ENCODE measurements at places on chromosomes 7 and 10.

DNA sequence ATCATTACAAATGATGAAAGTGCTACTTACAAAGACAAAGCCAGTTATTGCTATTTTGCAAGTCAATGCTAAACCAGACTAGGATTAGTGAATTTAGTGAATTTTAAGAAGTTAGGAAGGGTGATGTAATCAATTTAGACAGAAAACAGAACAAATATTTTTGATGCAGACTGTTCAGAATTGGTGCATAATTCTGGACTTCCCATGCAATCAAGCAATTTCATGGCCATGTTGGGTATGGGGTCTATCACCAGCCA, 85.4 kb downstream of the CH25H start:
- DNase-seq = no peak

DNA sequence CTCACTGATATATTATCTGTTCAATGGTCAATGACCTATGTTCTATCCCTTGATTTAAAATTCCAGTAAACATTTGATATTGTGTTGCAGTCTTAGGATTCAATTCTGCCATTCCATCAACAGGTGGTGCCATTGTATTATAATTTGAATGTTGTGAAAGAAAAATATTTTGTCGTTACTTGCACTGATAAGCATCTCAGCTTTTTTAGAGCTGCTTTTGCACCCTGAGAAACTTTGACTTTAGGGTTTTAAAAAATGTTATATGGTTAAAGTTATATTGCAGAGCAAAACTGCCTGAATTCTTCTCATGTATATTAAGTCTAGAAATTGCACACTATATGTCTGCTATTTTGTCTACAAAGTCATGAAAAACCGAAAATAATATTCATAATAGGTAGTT, 18.8 kb upstream of the MINDY3 start:
- peak; percentile 24 for DNase-seq

DNA sequence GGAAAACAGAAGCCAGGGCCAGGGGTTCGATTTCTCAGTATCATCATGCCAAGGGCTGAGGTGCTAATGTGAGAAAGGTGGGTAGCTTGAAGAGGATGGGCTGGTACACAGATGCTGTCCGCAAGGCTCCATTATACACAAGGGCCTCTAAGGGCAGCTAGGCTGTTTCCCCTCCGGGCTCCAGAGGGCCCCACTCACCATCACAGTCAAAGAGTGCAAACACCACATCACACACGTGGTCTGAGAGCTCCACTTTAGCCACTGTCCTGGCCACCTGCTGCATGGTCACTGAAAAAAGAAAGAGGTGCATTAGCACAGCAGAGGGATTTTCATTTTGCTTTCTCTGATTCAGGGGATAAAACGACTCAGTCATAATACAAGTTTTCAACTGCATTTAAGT, 20.9 kb upstream of the DNAJB12 start:
- DNase-seq = no peak

GRCh38 chr10:124643330-124644009, 100.7 kb downstream of the FAM53B start:
- no peak for DNase-seq

Measured in smooth muscle cell of the brain vasculature (primary cell).